ENCODE measurements at places on chromosomes 7 and 10.

DNA sequence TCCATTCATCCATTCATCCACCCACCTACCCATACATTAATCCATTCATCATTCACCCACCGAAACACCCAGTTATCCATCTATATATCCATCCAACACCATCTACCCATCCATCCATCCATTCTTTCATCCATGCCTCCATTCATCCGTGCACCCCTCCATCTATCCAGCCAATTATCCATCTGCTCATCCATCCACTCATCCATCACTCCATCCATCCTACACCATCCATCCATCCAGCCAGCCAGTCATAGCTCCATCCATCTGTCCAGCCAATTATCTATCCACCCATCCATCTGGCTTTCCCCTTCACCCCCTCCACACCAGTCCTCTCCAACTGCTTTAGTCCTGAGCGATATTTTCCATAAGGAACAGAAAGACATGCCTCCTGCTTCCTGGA lies 7.5 kb upstream of the CXCL12 start:
- no peaks in the 10 kb centered on the region for H3K36me3 ChIP-seq
- H3K4me3 ChIP-seq = no peak overlapping the region
- H3K27ac ChIP-seq = no peak overlapping the region
- H3K27me3 ChIP-seq = peaks cover 2% of the 10 kb centered on the region
- no peaks in the 10 kb centered on the region for H3K4me1 ChIP-seq

GRCh38 chr7:45873355-45873754 lies 473 bp upstream of the CCDC201 start:
- no peak overlapping the region for H3K4me3 ChIP-seq
- DNase-seq = no peak
- H3K36me3 ChIP-seq = no peaks in the 10 kb centered on the region
- peaks cover 8% of the 10 kb centered on the region for H3K27me3 ChIP-seq

GRCh38 chr7:113197274-113197673 lies 78.9 kb upstream of the SMIM30 start:
- DNase-seq = no peak
- H3K4me1 ChIP-seq = no peaks in the 10 kb centered on the region
- H3K4me3 ChIP-seq = no peak overlapping the region
- no peak overlapping the region for H3K27ac ChIP-seq

DNA sequence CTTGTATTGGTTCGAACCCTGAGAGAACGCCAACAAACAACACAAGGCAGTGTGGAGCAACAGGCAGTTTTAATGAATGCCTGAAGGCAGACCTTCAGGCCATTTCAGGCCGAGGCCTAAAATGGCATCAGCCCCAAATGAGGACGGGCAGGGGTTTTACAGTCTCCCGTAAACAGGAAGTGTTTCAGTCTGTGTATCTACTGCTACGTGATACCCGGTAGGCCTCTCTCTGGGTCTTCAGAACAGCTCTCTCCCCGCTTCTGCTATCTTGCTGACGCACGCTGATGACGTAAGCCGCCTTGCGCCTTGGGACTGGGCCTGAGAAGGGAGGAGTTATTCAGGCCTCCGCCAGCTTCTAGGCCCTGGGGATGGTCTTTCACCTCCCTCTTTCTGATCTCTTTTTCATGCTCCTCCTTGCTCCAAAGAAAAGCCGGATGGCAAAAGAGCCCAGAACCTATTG lies 67.7 kb downstream of the ST8SIA6 start:
- H3K27me3 ChIP-seq = no peaks in the 10 kb centered on the region
- no peaks in the 10 kb centered on the region for H3K4me1 ChIP-seq
- no peak overlapping the region for H3K4me3 ChIP-seq
- H3K36me3 ChIP-seq = no peaks in the 10 kb centered on the region

DNA sequence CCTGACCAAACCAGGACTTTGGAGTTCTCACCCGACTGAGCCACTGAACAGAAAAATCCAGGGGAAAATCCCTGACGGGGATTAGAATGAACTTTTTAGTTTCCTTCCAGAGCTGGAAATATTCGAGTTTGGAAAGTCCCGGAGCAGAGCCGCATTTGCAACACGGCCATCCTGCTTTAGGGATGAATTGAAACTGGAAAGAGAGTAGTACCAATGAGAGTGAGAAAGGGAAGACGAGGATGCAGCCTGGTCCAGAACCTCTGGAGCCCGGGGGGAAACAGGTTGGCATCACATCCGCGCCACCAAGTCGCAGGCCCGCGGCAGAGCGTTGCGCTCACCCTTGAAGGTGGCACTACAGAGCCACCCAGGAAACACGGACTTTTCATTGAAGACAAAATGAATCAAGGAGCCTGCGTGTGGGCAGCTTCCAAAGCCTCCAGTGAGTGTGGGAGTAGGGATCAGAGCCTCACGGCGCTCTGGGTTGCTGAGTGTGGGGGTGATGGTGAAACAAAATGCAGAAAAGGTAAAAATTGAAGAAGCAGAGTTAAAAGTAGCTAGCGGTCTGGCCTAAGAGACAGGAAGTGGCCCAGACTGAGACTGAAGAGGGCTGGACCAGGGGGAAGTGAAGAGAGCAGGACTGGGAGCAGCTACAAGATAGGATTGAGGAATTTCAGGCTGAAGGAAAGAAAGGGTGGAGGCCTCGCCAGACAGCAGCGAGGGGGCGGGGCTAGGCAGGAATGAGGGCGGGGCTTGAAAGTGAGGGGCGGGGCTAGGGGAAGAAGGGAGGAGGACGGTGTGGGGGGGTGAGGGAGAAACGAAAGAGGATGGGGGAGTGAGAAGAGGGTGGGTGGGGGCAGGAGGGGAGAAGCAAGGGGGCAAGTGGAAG lies 1.8 kb downstream of the SMURF1 start:
- H3K4me1 ChIP-seq = peaks cover 44% of the 10 kb centered on the region
- H3K36me3 ChIP-seq = peaks cover 2% of the 10 kb centered on the region
- peak overlapping the region; percentile 52 for H3K4me3 ChIP-seq

DNA sequence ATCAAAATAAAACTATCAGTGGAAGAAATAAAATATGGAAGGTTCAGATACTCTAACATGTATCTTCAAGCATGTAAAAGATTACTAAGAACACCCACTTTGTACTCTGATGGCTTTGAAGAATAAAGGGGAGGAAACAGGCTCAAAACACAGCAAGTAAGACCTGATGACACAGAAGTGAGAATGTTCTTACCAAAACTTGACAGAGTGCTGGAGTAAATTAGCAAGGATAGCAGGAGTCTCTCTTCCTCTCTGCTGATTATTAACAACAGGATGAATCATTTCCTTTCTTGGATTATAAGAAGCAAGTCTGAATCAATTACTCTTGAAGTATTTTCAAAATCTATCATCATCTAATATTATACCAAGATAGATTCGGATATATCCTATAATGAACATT lies 47.5 kb downstream of the GLI3 start:
- DNase-seq = no peak
- no peaks in the 10 kb centered on the region for H3K36me3 ChIP-seq

- no peaks in the 10 kb centered on the region for H3K36me3 ChIP-seq
- no peak for DNase-seq
- H3K27me3 ChIP-seq = no peaks in the 10 kb centered on the region
Observed at GRCh38 chr7:24622646-24623182, 49.5 kb downstream of the PALS2 start.

GRCh38 chr7:81235997-81236396 lies 317.1 kb upstream of the SEMA3C start:
- H3K27ac ChIP-seq = peak overlapping the region; percentile 64
- H3K36me3 ChIP-seq = no peaks in the 10 kb centered on the region
- H3K27me3 ChIP-seq = no peaks in the 10 kb centered on the region
- H3K4me1 ChIP-seq = no peaks in the 10 kb centered on the region
- H3K4me3 ChIP-seq = no peak overlapping the region

- H3K4me3 ChIP-seq = peak overlapping the region; percentile 29
- H3K27me3 ChIP-seq = no peaks in the 10 kb centered on the region
- no peaks in the 10 kb centered on the region for H3K36me3 ChIP-seq
Observed at GRCh38 chr10:104350127-104350635, 3.5 kb upstream of the CFAP58 start.

DNA sequence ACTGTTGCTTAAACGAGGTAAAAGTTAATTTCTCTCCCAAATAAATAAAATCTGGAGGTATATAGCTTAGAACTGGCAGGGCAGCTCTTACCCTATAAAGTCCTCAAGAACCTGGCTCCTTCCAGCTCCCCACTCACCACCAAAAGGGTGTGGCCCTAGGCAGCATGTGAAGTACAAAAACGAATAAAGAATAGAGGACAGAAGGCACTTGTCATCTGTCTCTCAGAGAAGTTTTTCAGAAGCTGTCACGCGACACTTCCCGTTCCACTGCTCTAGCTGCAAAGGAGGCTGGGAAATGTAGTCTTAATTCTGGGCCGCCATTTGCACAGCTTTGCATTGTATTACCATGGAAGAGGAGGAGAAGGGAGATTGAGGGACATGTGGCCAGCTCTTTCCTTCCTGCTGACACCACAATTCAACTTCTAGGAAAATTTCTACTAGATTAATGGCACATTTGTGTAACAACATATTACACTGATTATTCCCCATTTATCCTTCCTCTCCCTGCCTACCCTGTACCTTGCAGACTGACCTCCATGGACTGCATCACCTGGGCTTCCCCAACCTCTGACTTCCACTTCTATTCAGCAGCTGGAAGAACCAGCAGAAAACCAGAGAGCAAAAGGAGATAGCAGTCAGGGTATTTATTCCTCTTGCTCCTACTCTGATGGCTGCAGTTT lies 62.2 kb downstream of the CCDC71L start:
- no peaks in the 10 kb centered on the region for H3K4me1 ChIP-seq
- H3K27ac ChIP-seq = no peak overlapping the region
- H3K4me3 ChIP-seq = peak overlapping the region; percentile 45
- H3K27me3 ChIP-seq = no peaks in the 10 kb centered on the region

- H3K4me3 ChIP-seq = no peak overlapping the region
- no peaks in the 10 kb centered on the region for H3K27me3 ChIP-seq
- peak; percentile 69 for DNase-seq
- H3K4me1 ChIP-seq = peaks cover 48% of the 10 kb centered on the region
- peak overlapping the region; percentile 55 for H3K27ac ChIP-seq
- H3K36me3 ChIP-seq = no peaks in the 10 kb centered on the region
Observed at GRCh38 chr10:77405771-77406241, 231.8 kb downstream of the KCNMA1 start.

- no peak overlapping the region for H3K4me3 ChIP-seq
- no peak for DNase-seq
- H3K4me1 ChIP-seq = no peaks in the 10 kb centered on the region
Observed at GRCh38 chr7:43123457-43123856, 11.0 kb downstream of the HECW1 start.

- no peak for DNase-seq
- H3K27me3 ChIP-seq = no peaks in the 10 kb centered on the region
- H3K27ac ChIP-seq = peak overlapping the region; percentile 49
- no peak overlapping the region for H3K4me3 ChIP-seq
- peaks cover 29% of the 10 kb centered on the region for H3K4me1 ChIP-seq
Observed at GRCh38 chr10:99339077-99339476, 9.9 kb downstream of the CNNM1 start.

- H3K4me1 ChIP-seq = peaks cover 27% of the 10 kb centered on the region
- H3K27ac ChIP-seq = peak overlapping the region; percentile 97
- no peaks in the 10 kb centered on the region for H3K27me3 ChIP-seq
- H3K4me3 ChIP-seq = peak overlapping the region; percentile 94
- H3K36me3 ChIP-seq = peaks cover 64% of the 10 kb centered on the region
- no peak for DNase-seq
Observed at GRCh38 chr10:103395754-103396066, 565 bp downstream of the ATP5MK start.

DNA sequence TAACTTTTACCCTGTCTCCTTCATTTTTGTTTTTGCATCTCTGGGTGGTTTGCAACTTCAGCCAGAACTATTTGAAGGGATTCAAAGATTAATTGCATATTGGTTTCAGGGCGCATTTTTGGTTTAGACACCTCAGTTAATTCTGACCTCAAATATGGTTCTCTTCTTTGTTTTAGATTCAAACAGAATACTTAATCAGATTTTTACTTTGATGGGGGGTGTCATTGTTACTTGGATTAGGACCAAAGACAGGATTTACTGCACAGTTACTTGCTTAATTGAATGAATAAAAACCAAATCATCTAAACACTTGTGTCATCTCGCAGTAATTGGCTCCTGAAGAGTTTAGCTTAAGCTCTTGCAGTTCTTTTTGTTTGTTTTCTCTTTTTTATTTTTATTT lies 100.9 kb downstream of the PHTF2 start:
- DNase-seq = no peak
- H3K27ac ChIP-seq = no peak overlapping the region
- no peak overlapping the region for H3K4me3 ChIP-seq
- H3K27me3 ChIP-seq = no peaks in the 10 kb centered on the region
- H3K4me1 ChIP-seq = no peaks in the 10 kb centered on the region

- no peaks in the 10 kb centered on the region for H3K4me1 ChIP-seq
- DNase-seq = no peak
- H3K36me3 ChIP-seq = no peaks in the 10 kb centered on the region
Observed at GRCh38 chr10:480928-481552, 208.4 kb downstream of the DIP2C start.

- H3K36me3 ChIP-seq = no peaks in the 10 kb centered on the region
- DNase-seq = no peak
- no peaks in the 10 kb centered on the region for H3K27me3 ChIP-seq
- H3K4me1 ChIP-seq = no peaks in the 10 kb centered on the region
- H3K27ac ChIP-seq = no peak overlapping the region
Observed at GRCh38 chr7:47026780-47027361, 555.0 kb downstream of the TNS3 start.

GRCh38 chr10:107409522-107409921 lies 245.0 kb upstream of the SORCS1 start:
- H3K4me1 ChIP-seq = no peaks in the 10 kb centered on the region
- H3K27me3 ChIP-seq = no peaks in the 10 kb centered on the region
- no peak for DNase-seq
- no peak overlapping the region for H3K4me3 ChIP-seq

DNA sequence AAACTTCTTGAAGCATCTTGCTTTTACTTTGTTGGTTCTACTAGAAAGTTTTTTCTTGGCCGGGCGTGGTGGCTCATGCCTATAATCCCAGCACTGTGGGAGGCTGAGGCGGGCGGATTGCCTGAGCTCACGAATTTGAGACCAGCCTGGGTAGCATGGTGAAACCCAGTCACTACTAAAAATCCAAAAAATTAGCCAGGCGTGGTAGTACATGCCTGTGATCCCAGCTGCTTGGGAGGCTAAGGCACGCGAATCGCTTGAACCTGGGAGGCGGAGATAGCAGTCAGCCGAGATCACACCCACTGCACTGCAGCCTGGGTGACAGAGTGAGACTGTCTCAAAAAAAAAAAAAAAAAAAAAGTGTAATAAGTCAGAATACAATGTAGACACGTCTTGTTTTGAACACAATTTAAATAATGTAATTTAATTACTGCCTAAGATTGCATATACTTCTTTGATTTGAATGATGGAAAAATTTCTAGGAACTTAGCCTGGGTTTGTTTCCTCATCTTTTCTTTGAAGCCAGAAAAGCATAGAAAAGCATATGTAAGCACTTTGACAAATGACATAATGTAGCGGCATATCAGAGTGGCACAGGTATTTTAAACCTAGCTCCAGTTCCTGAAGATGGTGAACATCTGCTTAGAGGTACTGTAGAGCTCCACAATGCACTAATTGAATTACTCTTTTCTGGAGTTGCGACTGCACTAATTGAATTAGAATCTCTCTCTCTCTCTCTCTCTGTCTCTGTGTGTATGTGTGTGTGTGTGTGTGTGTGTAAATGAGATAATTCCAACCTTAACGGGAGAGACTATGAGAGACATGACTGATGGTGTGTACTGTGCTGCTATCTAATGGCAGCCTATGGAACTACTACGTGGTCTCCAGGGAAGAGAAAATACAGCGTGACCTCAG lies 87.8 kb downstream of the BTRC start:
- no peaks in the 10 kb centered on the region for H3K36me3 ChIP-seq
- H3K4me3 ChIP-seq = no peak overlapping the region
- H3K27me3 ChIP-seq = no peaks in the 10 kb centered on the region

GRCh38 chr10:2236876-2237275 lies 499.6 kb upstream of the ADARB2 start:
- H3K4me3 ChIP-seq = no peak overlapping the region
- no peaks in the 10 kb centered on the region for H3K4me1 ChIP-seq
- H3K27ac ChIP-seq = no peak overlapping the region
- no peaks in the 10 kb centered on the region for H3K27me3 ChIP-seq

Measured in Panc1 (cell line).